ENCODE measurements at places on chromosomes 12 and 14.

DNA sequence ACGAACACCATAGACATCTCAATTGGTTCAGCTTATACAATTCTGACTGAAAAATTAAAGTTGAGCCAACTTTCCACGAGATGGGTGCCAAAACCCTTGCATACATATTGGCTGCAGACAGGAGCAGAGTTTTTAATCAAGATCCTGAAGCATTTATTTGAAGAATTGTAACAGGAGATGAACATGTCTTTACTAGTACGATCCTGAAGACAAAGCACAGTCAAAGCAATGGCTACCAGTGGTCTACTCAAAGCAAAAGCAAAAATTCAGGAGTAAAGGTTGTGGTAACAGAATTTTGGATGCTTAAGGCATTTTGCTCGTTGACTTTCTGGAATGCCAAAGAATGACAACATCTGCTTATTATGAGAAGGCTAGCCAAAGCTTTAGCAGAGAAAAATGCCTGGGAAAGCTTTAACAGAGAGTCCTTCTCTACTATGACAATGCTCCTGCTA lies 20.7 kb downstream of the ZDHHC17 start:
- DNase-seq: no peak

- no peak for DNase-seq
Observed at GRCh38 chr14:83172363-83172762, 1638.7 kb upstream of the SEL1L start.

- no peak for DNase-seq
Observed at GRCh38 chr12:13067322-13067721, 23.1 kb downstream of the FAM234B start.

GRCh38 chr14:79947440-79948054 lies 263.8 kb downstream of the DIO2 start:
- no peak for DNase-seq

GRCh38 chr12:53568809-53569557 lies 57.2 kb downstream of the ATF7 start:
- DNase-seq: no peak

DNA sequence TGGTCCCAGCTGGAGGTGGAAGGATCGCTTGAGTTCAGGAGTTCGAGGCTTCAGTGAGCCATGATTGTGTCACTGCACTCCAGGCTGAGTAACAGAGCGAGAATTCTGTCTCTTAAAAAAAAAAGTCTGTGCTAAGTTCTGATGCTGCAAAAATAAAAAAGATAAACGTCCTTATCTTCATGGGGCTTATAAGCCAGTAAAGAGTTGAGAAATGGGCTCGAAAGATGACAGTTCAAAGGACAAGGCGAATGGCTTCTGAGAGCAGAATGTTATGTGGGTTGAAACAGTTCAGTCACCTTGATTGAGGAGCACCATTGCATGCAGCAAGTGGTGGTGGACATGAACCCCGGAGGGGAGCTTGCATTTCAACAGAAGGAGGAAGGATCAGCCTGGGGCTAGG lies 4.7 kb downstream of the TSPAN9 start:
- no peak for DNase-seq

DNA sequence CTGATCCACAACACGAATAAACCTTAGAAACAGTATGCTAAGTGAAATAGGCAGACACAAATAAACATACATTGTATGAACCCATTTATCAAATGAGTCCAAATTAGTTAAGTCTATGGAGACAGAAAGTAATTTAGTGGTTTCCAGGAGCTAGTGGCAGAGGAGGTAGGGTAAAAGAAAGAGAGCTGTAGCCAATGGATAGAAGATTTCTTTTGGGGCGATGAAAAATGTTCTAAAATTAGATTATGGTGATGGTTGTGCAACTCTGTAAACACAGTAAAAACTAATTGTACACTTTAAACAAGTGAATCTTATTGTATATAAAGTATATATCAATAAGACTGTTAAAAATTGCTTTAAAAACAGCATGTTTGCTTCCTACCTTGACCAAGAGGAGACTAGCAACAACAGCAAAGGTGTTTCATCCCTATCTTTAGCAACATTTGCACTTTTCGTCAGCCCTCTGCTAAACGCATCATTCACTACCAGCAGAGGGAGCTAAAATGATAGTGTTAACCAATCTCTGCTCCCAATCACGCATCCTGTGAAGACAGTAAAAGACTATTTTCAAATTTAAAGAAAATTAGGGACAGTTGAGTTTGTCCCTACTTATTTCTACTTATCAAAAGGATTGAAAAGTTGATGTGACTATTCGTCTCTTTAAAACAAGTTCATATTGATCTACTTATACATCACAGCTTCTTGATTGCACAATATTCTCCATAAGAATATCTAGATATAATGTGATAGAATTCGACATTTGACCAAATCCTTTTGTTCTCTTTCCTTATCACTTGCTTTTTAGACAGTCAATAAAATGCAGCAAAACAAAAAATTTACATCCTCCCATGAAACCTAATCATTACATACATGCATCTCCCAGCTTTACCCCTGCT lies 24.0 kb upstream of the LGR5 start:
- DNase-seq: peak; percentile 39

DNA sequence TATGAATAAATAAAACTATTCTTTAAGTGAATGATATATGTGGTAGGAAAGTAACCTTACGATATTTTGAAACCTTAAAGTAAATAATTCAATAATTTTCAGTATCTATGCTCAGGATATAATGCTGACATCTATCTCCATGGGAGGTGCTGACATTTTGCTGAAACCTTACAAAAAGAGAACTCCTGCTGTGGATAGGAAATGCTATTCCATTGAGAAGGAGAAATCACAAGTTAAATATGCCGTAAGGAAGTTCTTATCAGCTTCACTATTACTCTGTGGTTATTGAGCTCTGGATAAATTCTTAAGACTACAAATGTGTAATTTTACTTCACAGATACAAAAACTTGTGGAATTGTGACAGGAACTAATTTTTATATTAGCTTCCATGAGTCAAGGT lies 722.1 kb downstream of the TMTC2 start:
- no peak for DNase-seq

GRCh38 chr12:112907415-112908157 lies 824 bp downstream of the OAS1 start:
- no peak for DNase-seq

- DNase-seq: no peak
Observed at GRCh38 chr14:74568380-74568649, 43.7 kb downstream of the LTBP2 start.

DNA sequence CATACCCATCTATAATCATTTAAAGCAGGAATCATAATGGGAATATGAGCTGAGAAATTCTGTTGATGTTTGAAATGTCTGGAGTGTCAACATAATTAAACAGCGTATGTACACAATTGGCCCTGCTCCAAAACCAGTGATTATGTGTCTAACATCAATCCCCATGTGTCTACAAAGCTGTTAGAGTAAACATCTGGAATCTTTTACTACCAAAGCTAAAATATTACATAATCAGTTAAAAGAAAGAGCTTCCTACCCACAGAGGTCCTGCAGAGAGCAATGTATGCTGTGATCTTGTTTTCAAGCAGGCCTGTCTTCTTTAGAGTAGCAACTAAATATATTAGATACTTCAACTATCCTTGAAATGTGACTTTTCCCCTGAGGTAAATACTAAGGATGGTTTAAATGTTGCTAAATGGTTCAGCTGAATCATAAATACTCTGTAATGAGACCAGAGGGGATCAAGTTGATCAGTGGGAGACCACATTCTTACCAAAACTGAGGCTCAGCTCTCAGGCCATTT lies 74.3 kb downstream of the RASSF8 start:
- no peak for DNase-seq

GRCh38 chr12:53201639-53202038 lies 5.4 kb downstream of the ITGB7 start:
- no peak for DNase-seq

DNA sequence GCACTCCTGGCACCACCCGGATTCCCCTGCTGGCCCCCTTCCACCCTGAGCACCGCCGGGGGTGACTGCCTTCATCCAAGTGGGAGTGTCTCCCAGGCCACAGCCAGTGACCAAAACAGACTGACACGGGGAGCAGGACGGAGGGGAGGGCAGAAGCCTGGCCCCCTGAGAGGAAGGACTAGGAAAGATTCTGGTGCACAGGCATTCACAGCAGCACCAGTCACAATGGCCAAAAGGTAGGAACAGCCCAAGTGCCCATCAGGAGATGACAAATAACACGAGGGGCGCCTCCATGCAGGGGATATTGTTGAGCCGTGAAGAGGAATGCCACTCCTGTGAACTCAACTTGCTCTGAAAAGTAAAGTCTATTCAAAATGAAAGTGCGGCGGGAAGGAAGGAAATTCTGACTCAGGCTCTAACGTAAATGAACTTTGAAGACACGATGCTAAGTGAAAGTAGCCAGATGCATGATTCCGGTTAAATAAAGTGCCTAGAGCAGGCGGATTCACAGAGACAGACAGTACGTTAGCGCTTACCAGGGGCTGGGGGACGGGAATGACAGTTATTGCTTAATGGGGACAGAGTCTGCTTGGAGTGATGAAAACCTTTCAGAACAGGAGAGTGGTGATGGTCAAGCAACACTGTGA lies 146.1 kb upstream of the NCOR2 start:
- DNase-seq: peak; percentile 83

DNA sequence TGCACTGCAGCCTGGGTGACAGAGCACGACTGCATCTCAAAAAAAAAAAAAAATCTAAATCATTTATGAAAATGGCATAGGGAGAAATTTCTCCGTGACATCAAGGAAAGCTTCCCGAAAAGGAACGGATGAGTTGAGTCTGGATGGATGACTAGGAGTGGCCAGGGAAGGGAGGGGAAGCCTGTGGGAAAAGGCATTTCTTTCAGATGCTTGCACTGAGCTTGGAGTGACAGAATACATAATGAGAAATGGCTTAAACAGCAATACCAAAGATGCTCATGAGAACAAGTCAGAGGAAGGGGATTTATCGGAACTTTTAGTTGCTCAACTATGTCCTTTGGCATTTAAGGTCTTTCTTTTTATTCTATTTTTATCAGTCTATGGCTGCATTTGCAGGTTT lies 1369.2 kb upstream of the TMEM132C start:
- DNase-seq: no peak

GRCh38 chr12:84397846-84398245 lies 514.8 kb downstream of the SLC6A15 start:
- DNase-seq: no peak

- no peak for DNase-seq
Observed at GRCh38 chr14:65948302-65948701, 535.8 kb downstream of the FUT8 start.

- no peak for DNase-seq
Observed at GRCh38 chr12:124004233-124004875, 31.3 kb downstream of the ZNF664 start.

DNA sequence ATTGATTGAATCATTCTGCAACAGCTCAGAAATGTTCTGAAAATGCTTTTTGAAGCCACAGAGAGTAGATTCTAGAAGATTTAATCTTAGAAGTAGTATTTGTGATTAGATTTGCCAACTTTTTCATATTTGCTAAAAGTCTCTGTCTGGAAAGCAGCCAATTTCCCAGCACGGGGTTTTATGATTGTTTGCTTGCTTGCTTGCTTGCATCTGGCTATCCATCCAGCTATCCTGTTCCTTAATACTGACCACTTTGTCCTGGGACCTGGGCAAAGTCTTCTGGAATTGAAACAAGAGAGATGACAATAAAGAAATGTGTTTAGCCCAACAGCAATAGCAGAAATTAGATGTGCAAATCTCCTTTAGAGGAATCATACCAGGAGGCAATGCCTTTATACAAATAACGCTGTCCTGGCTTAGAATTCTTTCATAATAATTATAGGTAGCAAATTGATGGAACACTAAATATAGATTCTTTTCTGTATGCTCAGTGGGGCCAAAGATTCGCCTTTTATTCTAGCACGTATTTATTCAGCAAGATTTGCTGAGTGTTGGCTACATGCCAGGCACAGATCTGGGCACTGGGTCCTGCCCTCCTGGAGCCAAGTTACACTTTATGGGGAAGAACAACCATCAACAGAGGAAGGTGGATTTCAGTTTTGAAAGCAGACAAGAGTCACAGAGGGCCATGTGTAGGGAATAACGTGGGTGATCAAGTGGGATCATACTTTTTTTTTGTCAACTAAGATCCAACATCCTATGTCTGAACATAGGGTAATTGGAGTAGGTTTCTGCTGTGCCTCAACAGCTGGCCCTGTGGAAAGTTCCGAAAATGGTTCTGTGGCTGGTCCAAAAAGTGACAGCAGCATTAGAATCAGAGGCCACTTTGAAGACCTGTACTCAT lies 25.3 kb downstream of the MYBPC1 start:
- no peak for DNase-seq

GRCh38 chr12:53500776-53501614 lies at the start of gene TARBP2:
Gene TARBP2 (plus strand): TSS chr12:53501283. CDS start chr12:53501409, 126 bp downstream.
- DNase-seq: peak; percentile 98

DNA sequence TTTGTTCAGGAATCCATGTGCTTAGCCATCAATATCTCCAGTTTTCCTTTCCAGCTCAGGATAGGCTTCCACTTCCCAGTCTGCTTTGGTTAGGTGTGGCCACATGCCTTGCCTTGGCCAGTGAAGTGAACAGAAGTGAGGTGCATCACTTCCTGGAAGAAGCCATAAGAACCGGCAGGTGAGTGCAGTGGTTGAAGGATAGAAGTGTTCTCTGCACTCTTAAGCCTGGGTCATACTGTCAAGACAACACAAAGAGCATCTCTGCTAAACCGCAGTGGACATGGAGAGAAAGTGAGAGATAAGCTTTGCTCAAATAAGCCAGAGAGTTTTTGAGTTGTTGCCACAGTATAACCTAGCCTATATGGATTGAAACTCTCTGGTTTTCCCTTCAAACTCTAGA lies 11.4 kb downstream of the GNG2 start:
- no peak for DNase-seq

- no peak for DNase-seq
Observed at GRCh38 chr12:52080403-52081251, 1.1 kb downstream of the SMIM41 start.

GRCh38 chr14:65228436-65228835 lies 126.1 kb upstream of the MAX start:
- no peak for DNase-seq

DNA sequence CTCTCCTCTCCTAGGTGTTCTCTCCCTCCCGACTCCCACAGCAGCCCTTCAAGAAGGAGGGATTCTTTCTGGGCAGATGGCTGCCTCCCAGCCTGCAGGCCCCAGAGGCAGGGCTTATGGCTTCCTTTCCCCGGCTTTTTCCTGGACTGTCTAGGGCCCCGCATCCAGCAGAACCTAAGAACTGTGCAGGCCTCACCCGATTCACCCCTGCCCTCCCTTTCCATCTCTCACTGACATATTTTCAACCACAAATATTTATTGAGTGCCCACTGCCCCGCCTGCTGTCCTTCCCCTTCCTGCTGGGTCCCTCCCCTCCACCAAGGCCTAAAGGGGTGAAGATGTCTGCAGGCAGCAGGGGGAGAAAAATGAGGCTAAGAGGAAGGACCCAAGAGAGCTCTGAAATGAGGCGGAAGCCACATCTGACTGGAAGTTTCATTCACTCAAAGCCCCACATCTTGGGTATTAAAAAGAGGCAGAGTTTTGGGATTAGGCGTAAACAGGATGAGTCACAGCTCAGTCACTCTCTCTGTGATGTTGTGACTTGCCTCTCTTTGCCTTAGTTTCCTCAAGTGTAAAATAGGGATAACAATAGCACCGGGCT lies 2.9 kb downstream of the SCNN1A start:
- peak; percentile 20 for DNase-seq

Data from activated CD4-positive, alpha-beta T cell treated with anti-CD3 and anti-CD28 coated beads, Interleukin-2, amount 50 U/mL, for 24 hours (primary cell).